Suprapubic skin (tissue), 4 donors: ENCODE measurements at places on chromosomes 4 and X.
A peak's percentile ranks its signal among the peaks of the same experiment; 100 is the strongest.

DNA sequence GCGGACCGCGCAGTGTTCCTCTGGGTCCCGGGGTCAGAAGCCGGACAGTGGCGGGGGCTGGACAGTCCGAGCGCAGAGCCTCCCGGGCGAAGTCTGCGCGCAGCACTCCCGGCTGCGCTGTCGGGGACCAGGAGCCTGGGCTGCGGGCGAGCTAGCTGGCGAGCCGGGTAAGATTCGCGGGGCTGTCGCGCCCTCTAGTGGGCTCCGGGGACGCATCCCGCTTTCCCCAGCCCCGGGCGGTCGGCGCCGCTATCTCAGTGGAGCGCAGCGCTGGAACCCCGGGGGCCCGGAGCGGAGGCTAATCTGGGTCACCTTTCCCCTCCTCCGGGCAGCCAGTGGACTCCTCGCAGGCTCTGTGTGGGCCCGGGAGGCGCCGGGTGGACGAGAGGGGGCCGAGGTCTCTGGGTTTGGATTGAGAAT lies 4.2 kb downstream of the PDGFRA start:
- H3K4me1 ChIP-seq, result peaks cover 68% of the 10 kb centered on the region
- peak overlapping the region; percentile 85 for H3K27ac ChIP-seq
- H3K27me3 ChIP-seq, result peaks cover 53% of the 10 kb centered on the region
- H3K36me3 ChIP-seq, result no peaks in the 10 kb centered on the region

GRCh38 chrX:118941147-118941546 lies 33.3 kb upstream of the LONRF3 start:
- H3K36me3 ChIP-seq, result no peaks in the 10 kb centered on the region
- no peaks in the 10 kb centered on the region for H3K4me1 ChIP-seq
- no peaks in the 10 kb centered on the region for H3K27me3 ChIP-seq
- no peak overlapping the region for H3K4me3 ChIP-seq
- H3K27ac ChIP-seq, result no peak overlapping the region

DNA sequence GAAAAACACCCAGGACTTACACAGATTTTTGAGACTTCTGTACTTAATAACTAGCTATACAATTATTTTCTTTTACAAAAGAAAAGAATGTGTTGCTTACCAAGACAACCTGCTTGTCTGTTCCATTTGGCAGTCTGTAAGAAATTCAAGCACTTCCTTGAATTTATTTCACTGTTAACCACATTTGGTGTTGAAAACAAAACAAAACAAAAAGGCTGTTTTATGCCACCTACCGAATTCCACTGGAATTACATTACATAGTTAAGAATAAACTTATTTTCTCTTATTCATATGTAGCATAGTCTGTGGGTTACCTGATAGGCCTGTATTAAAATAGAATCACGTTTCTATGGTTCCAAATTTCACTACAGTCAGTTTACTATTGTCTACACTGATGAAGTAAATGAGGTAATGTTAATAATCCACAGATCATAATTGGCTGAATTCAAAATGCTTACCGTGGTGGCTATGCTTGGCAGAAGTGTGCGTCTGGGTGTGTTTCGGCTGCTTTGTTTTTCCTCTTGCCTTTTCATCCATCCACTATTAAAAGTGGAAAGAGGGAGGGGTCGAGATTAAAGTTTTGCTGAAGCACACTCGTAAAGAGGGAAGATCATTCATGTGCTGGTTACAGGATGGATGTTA lies at the start of gene TLR1:
TLR1 (minus strand) TSS at position 138 of the 642 bp plus-strand sequence. CDS start 5,960 bp downstream, outside the sequence.
- H3K4me1 ChIP-seq, result peaks cover 29% of the 10 kb centered on the region
- peak within 1 kb of the TSS; percentile 42 for H3K4me3 ChIP-seq
- no peak for DNase-seq
- H3K27ac ChIP-seq, result peak within 1 kb of the TSS; percentile 84
- H3K36me3 ChIP-seq, result no peaks in the 10 kb centered on the region

DNA sequence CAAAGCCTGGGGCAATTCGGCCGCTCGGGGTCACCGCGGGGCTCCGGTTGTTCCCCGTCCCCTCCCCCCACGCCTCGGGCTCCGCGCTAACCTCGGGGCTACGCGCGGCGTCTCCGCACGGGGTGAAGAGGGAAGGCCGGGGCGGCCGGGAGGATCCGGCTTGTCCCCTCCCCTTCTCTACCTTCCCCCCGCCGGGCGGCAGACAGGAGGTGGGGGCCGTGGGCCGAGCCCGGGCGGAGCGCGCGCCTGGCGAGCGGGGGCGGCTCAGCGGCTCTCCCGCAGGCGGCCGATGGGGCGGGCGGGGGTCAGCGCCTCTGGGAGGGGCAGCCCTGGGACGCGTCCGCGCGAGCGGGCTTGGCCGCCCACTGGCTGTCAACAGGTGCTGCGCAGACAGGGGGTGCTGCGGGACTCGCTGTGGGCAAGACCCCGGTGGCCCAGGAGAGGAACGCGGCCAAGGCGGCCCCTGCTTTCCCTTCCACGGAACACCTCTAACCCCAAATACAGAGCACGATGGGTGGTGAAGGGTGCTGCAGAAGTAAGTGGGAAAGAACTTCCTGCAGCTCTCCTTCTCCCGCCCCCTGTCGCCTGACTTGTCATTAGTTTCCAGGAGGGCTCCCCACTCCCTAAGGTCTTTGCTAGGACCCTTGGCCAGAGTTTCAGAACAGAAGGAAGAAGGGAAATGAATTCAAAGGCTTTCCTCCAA lies at the start of gene PDGFC:
PDGFC (minus strand) TSS at position 124 of the 703 bp plus-strand sequence. CDS start 896 bp downstream, outside the sequence.
- DNase-seq, result peak; percentile 87
- peaks cover 44% of the 10 kb centered on the region for H3K4me1 ChIP-seq
- no peaks in the 10 kb centered on the region for H3K36me3 ChIP-seq
- H3K4me3 ChIP-seq, result peak within 1 kb of the TSS; percentile 88
- no peaks in the 10 kb centered on the region for H3K27me3 ChIP-seq

- DNase-seq, result no peak
- no peaks in the 10 kb centered on the region for H3K27me3 ChIP-seq
- no peaks in the 10 kb centered on the region for H3K36me3 ChIP-seq
- H3K4me3 ChIP-seq, result no peak overlapping the region
- no peak overlapping the region for H3K27ac ChIP-seq
- H3K4me1 ChIP-seq, result peaks cover 24% of the 10 kb centered on the region
These were observed 7.3 kb downstream of the PPP1R3F start for GRCh38 chrX:49276671-49277534.

DNA sequence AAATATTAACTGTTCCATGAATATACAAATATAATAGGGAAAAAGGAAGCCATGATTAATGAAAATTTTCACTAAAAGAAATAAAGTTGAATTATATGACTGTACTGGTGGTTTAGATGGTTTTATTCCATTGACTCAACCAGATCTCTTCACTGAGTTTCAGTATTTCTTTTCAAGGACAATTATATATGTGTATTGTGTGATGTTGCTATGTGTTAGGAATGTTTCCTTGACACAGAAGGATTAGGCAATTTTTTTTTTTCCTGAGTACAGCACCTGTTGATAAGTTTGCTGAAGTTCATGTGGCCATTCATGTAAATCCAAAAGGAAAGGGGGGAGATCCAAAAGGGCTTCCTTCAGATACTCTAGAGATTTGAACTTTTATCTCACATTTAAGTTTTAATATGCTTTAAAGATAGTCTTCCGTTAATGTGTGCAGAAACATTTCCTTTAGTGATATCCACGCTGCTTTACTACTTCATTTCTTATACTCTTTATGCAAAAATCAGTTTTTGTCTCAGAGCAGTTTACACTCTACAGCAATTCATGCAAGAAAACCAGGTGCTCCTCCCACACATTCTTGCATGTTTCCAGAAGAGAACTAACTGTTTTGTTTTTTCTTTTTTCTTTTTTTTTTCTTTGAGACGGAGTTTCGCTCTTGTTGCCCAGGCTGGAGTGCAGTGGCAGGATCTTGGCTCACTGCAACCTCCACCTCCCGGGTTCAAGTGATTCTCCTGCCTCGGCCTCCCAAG lies 249.1 kb downstream of the RPA4 start:
- no peaks in the 10 kb centered on the region for H3K36me3 ChIP-seq
- no peak overlapping the region for H3K4me3 ChIP-seq
- H3K27me3 ChIP-seq, result no peaks in the 10 kb centered on the region
- DNase-seq, result no peak

- no peak overlapping the region for H3K4me3 ChIP-seq
- no peaks in the 10 kb centered on the region for H3K36me3 ChIP-seq
- H3K27ac ChIP-seq, result no peak overlapping the region
- DNase-seq, result peak; percentile 77
- H3K27me3 ChIP-seq, result no peaks in the 10 kb centered on the region
These were observed 4.8 kb downstream of the SLC49A3 start for GRCh38 chr4:683982-684622.

DNA sequence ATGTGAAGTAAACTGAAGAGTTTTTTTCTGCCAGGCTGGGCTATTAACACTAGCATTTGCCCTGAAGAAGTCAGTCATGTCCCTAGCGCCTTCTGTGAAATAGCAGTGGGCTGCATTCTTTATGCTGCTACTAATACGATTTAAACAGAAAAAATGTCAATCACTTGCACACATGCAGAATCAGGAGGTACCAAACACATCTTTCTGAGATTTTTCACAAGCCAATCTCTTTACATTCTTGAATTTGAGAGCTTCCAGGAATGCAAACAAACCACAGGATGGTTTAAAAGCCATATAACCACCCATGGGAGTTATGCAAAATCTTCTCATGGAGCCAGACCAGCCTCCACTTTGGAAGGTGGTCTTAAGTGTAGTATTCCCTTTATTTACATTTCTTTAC lies 220.1 kb downstream of the IQCM start:
- H3K36me3 ChIP-seq, result no peaks in the 10 kb centered on the region
- H3K27ac ChIP-seq, result no peak overlapping the region
- H3K4me3 ChIP-seq, result no peak overlapping the region
- no peak for DNase-seq
- H3K4me1 ChIP-seq, result no peaks in the 10 kb centered on the region

DNA sequence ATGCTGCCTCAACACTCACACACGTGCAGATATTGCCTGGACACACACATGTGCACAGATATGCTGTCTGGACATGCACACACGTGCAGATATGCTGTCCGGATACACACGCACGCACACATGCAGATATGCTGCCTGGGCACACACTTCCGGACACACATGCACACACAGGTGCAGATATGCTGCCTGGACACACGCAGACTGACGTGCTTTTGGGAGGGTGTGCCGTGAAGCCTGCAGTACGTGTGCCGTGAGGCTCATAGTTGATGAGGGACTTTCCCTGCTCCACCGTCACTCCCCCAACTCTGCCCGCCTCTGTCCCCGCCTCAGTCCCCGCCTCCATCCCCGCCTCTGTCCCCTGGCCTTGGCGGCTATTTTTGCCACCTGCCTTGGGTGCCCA lies 14.7 kb downstream of the FGFRL1 start:
- no peak overlapping the region for H3K27ac ChIP-seq
- no peak overlapping the region for H3K4me3 ChIP-seq
- H3K36me3 ChIP-seq, result peaks cover 20% of the 10 kb centered on the region
- DNase-seq, result no peak

GRCh38 chr4:143375326-143376073 lies 38.8 kb downstream of the GAB1 start:
- H3K4me3 ChIP-seq, result no peak overlapping the region
- no peaks in the 10 kb centered on the region for H3K36me3 ChIP-seq
- DNase-seq, result no peak
- no peaks in the 10 kb centered on the region for H3K27me3 ChIP-seq

- H3K27ac ChIP-seq, result no peak overlapping the region
- H3K36me3 ChIP-seq, result no peaks in the 10 kb centered on the region
- H3K27me3 ChIP-seq, result no peaks in the 10 kb centered on the region
- no peak for DNase-seq
- peaks cover 11% of the 10 kb centered on the region for H3K4me1 ChIP-seq
These were observed 247.1 kb upstream of the PITX2 start for GRCh38 chr4:110869862-110870572.

DNA sequence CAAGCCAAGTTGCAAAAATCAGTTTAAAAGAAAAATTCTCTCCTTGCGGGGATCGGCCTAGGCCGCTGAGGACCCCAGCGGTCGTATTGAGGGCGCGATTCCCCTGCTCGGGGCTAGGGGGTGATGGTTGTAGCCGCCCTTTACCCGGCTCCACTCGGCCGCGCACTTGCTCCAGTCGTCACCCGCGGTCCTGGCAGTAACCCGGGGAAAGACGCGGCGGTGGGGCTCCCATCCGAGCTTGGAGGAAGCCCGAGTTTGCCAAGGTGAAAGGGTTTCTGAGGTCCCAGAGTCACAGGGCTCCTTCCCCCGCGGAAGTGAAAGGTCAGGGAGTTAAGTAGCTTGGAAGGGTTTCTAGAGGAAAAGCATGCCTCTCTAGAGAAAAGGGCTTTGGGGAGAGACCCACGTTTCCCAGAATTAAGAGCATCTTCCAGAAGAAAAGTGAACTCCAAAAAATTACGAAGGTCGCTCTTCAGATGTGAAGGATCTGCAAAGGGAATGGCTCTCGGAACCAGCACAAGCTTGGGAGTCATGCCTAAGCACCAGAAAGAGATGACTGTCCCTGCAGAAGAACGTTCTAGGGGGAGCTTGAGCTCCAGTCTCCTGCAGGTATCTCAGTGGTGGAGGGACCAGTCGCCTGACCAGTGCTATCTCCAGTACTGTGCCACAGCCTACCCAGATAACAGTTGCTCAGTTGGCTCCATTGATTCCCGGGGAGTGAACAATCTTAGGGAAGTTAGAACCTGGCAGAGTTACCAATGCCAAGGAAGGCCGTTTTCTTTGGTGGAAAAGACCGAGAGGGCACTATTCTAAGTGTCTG lies 875 bp downstream of the LAP3 start:
- no peaks in the 10 kb centered on the region for H3K27me3 ChIP-seq
- peaks cover 12% of the 10 kb centered on the region for H3K36me3 ChIP-seq
- peak; percentile 80 for DNase-seq
- H3K4me3 ChIP-seq, result peak overlapping the region; percentile 77
- H3K4me1 ChIP-seq, result peaks cover 23% of the 10 kb centered on the region
